Stimulated activated CD8-positive, alpha-beta memory T cell treated with anti-CD3 and anti-CD28 coated beads, Interleukin-4, amount 100 ng/mL, for 1 hour (primary cell): ENCODE measurements at places on chromosomes 3 and 15.

DNA sequence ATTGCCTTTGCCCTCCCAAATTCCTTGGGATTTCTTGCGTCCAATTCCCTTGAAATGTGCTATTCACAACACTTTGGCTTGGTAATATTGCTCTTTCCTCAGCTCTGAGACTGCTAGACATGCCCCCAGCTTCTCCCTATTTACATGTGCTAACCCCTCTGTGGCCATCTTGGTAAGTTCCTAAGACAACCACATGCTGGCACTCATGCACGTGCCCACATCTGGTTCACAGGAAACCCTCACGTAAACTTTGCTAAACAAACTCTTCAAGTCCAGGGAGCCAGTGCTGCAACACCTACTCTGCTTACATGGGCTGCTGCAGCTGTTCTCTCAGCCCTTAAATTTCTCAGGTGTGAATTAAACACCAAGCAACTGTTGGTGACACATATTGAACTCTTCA, 121.8 kb downstream of the ADAMTSL3 start:
- no peak for DNase-seq

GRCh38 chr3:169295126-169295525, 368.4 kb downstream of the MECOM start:
- no peak for DNase-seq

- DNase-seq: no peak
Measured at GRCh38 chr3:135908225-135908624, 57.3 kb upstream of the PPP2R3A start.

GRCh38 chr3:49412632-49413337, 562 bp downstream of the TCTA start:
- DNase-seq: no peak
